Mesothelial cell of epicardium (in vitro differentiated cells): ENCODE measurements at places on chromosomes 6 and 20. TPM values are rescaled to one million over a fixed set of nuclear protein-coding genes. Genes with fewer than 3 reads are reported as not detected.
A peak's percentile ranks its signal among the peaks of the same experiment; 100 is the strongest.

Gene TSPO2
- not detected in 3 replicates for total RNA-seq

Gene NKAIN4
- total RNA-seq: 16.1 to 18.4 TPM (median 16.8 TPM) in 3 replicates

Gene HLA-DPA1
- total RNA-seq: 2.0 to 2.2 TPM (median 2.0 TPM) in 3 replicates

Gene LRRN4
- total RNA-seq: 75.4 to 89.5 TPM (median 78.8 TPM) in 3 replicates

DNA sequence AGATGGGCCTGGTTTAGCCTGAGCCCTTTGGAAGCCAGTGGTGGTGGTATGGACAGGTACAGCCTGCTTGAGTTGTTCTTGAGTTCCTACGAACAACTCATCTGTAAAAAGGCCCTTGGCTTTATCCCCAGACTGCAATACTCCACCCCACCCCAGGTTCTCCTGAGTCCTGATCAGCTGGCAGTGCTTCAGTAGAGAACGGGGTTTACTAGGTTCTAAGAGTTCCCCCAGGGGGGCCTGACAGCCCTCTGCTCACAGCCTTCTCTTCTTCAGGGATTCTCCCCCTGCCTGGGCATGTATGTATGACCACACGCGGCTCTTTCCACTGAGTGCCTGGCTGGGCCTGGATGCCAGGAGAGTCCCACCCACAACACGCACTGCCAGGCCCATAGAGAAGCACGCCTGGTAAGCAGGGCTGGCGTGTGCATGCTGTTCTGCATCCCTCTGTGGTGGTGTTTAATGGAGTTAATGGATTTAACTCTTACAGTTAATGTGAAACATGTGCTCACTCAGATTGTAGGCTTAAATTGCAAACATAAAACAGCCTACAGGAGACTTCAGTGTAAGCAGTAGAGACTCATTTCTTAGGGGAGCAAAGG lies 44.3 kb upstream of the SLC4A11 start:
- peaks cover 26% of the 10 kb centered on the region for H3K36me3 ChIP-seq
- H3K27ac ChIP-seq: no peak overlapping the region
- no peak for DNase-seq

- peaks cover 5% of the 10 kb centered on the region for H3K27me3 ChIP-seq
- DNase-seq: no peak
- no peaks in the 10 kb centered on the region for H3K4me1 ChIP-seq
- H3K27ac ChIP-seq: no peak overlapping the region
Observed at GRCh38 chr6:166814390-166814789, 142.0 kb downstream of the RNASET2 start.

GRCh38 chr6:4751823-4752464 lies 24.3 kb upstream of the CDYL start:
- no peaks in the 10 kb centered on the region for H3K4me1 ChIP-seq
- no peaks in the 10 kb centered on the region for H3K36me3 ChIP-seq
- no peak overlapping the region for H3K4me3 ChIP-seq
- H3K27me3 ChIP-seq: no peaks in the 10 kb centered on the region
- DNase-seq: no peak
- H3K27ac ChIP-seq: no peak overlapping the region

DNA sequence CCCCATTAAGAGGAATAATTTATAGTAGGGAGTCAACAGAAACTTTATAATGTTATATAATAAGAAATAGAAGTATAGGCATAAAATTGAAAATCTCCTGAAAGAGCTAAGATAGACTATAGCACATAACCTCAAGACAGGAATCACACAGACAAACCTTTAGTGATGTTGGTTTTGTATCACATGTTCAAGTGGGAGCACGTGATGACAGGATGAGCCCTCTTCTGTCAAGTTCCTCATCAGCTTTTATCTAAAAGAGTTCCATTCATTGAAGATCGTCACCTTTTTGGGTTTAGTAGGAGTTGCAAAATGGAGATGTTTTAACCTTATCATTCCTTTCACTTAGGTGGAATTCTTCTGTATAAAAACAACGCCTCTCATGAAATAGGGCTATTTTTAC lies 127.0 kb downstream of the MCHR2 start:
- no peak overlapping the region for H3K27ac ChIP-seq
- no peaks in the 10 kb centered on the region for H3K36me3 ChIP-seq
- peaks cover 3% of the 10 kb centered on the region for H3K4me1 ChIP-seq
- peaks cover 75% of the 10 kb centered on the region for H3K27me3 ChIP-seq
- DNase-seq: no peak

DNA sequence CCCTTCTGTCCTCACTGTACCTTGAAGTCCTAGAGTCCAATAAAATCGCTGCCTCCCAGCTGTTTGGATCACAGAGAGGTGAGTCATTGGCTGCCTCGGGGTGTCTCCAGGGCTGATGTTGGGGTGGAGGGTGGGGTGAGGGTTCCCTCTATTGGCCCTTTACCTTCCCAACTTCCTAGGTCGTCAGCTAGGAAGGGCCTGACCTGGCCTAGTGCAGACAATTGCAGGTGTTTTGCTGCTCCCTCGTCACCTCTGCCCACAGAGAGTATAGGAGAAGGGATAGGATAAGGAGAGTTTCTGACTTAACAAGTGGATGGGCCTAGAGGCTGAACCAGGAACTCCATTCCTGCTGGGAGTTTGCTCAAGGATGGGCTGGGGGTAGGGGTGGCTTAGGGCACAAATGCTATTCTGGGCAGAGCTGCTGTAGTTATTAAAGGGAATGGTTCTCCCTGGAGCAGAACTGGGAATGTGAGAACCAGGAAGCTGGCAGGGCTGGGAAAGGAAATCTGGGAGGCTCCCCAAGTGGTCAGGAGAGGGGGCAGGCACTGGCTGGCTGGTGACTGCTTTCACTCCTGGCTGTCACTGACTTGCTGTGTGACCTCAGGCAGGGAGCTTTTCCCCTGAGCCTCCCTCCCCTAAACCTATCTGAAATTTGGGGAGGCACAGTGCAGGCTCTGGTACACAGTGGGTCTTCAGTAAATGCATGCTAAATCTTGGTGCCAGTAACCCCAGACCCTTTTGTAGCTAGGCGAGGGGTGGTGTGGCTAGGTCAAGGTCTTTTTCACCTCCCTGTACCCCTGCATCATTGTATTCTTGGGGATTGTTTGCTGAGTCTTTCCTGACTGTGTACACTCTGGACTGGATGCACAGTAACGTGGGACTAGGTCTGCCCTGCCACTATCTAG lies 1.5 kb downstream of the TP53INP2 start:
- H3K27ac ChIP-seq: no peak overlapping the region
- peak overlapping the region; percentile 91 for H3K4me3 ChIP-seq
- no peaks in the 10 kb centered on the region for H3K36me3 ChIP-seq

DNA sequence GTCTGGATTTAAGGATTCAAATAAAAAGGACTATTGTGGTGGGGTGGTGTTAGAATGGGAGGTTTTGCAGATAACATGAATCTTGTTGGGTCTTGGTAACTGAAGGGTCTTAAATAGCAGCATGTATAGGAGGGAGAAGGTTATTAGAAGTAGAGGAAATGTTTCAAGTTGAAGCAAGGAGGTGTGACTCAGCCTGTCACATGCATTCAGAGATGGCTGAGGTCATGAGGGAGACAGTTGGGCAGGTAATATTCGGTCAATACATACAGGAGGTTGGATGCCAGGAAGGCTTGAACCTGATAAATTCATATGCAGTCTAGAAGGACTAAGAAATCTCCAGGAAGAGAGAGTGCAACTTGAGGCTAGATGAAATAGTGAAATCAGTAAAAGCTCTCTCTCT lies 6.1 kb downstream of the KLHL31 start:
- H3K27ac ChIP-seq: no peak overlapping the region
- H3K36me3 ChIP-seq: no peaks in the 10 kb centered on the region
- no peak for DNase-seq
- H3K27me3 ChIP-seq: peaks cover under 1% of the 10 kb centered on the region
- H3K4me1 ChIP-seq: no peaks in the 10 kb centered on the region
- no peak overlapping the region for H3K4me3 ChIP-seq

DNA sequence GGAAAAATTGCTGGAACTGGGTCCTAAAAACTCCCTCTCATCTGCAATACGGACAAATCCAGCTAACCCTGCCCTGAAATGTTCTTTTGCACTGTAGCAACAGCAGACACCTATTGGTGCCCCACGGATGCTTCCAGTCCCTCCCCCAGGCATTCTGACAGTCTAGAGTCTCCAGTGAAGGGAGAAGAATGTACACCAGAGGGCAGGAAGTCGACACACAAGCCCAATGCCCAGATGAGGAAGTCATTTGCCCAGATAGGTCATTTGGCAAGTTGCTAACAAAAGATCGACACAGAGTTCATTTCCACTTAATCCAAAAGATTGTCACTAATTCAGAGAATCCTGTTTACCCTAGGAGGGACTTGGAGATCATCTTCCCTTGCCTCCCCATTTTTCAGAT lies 293.0 kb upstream of the PRDM1 start:
- no peak overlapping the region for H3K27ac ChIP-seq
- no peak overlapping the region for H3K4me3 ChIP-seq
- H3K27me3 ChIP-seq: peaks cover 3% of the 10 kb centered on the region
- peaks cover 2% of the 10 kb centered on the region for H3K4me1 ChIP-seq
- no peak for DNase-seq
- H3K36me3 ChIP-seq: no peaks in the 10 kb centered on the region

GRCh38 chr20:57346477-57346876 lies 4.6 kb upstream of the RAE1 start:
- peak; percentile 57 for DNase-seq
- no peaks in the 10 kb centered on the region for H3K27me3 ChIP-seq
- H3K36me3 ChIP-seq: no peaks in the 10 kb centered on the region
- H3K27ac ChIP-seq: no peak overlapping the region
- no peak overlapping the region for H3K4me3 ChIP-seq

DNA sequence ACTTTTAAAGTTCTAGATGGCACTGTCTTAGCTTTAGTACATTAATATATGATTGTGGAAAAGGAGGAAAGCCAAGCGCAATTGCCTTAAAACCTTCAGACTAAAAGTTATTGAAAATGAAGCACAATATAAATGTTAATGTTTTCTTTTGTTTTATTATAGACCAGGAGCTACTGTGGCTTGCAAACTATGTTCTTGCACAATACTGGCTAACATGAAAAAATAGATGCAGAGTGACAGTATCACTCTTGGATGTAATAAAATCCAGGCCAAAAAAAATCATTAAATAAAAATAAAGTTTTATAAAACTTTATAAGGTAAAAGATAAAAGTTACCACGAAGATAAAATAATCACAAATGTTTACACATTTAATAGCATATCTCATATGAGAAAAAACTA lies 18.3 kb upstream of the PLN start:
- no peak for DNase-seq
- peaks cover 15% of the 10 kb centered on the region for H3K36me3 ChIP-seq
- no peak overlapping the region for H3K4me3 ChIP-seq
- H3K27me3 ChIP-seq: no peaks in the 10 kb centered on the region
- no peak overlapping the region for H3K27ac ChIP-seq
- H3K4me1 ChIP-seq: peaks cover 9% of the 10 kb centered on the region

DNA sequence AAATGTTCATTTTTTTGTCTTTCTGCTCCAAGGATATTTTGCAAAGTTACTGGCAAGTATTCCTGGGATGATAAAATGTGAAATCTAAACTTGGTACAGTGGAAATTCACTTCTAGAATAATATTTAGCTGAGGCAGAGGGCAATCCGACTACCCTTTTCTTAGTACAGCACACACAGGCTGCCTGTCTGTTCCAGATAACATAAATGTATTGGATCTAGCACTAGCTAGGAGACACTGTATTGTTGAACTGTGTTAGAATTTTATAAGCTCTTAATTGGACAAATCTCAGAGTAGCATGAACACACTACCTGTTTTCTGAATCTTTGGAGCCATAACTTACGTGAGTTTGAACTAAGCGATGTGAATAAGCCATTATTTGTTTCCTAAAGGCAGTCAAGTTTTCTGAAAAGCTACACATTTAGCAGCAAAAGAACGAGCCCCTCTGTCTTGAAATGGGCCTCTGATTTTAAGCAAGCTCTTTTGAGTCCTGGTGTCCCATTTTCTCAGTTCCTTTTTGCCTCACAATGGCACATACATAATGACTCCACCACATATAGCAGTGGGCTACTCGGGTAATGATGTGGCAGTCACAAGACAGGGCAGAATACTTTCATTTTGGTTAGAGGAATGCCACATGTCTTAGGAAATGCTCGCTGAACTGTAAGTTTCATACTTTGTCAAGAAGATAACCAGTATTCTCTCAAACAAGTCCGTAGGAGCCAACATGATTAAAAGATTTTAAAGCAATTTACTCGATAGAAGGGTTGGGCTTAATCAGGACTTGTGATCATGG lies 116.5 kb upstream of the ESR1 start:
- no peak overlapping the region for H3K27ac ChIP-seq
- no peak overlapping the region for H3K4me3 ChIP-seq
- H3K4me1 ChIP-seq: no peaks in the 10 kb centered on the region
